Liver (tissue), 10 donors: ENCODE measurements at places on chromosomes 3 and 15. TPM values are rescaled to one million over a fixed set of nuclear protein-coding genes. Genes with fewer than 3 reads are reported as not detected.

- no peaks in the 10 kb centered on the region for H3K36me3 ChIP-seq
- H3K4me3 ChIP-seq: no peak overlapping the region
- no peaks in the 10 kb centered on the region for H3K4me1 ChIP-seq
- no peak overlapping the region for H3K27ac ChIP-seq
Measured at GRCh38 chr15:67776600-67776999, 48.7 kb upstream of the SKOR1 start.

- no peak overlapping the region for H3K4me3 ChIP-seq
- H3K27ac ChIP-seq: no peak overlapping the region
- DNase-seq: no peak
- H3K27me3 ChIP-seq: no peaks in the 10 kb centered on the region
- H3K36me3 ChIP-seq: no peaks in the 10 kb centered on the region
- no peaks in the 10 kb centered on the region for H3K4me1 ChIP-seq
Measured at GRCh38 chr3:156170571-156170970, 50.2 kb downstream of the KCNAB1 start.

DNA sequence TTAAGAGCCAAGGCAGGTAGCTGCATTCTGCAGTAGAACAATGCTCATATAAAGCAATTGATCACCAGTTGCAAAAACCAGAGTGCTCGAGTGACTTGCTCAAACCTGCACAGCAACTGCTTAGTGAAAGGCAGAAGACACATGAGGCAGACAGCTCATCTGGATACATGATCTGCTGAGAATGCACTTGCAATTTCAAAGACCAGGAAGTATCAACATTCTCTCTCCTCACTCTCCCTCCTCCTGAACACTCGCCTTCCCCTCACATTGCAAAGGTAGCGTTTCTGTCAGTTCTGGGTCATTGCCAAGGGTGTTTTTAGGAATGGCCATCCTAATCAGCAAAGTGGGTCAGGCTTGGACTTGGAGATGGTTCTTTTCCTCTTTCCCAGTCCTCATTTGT lies 61.0 kb downstream of the BFSP2 start:
- no peaks in the 10 kb centered on the region for H3K4me1 ChIP-seq
- no peak for DNase-seq
- no peak overlapping the region for H3K27ac ChIP-seq
- H3K4me3 ChIP-seq: no peak overlapping the region
- H3K27me3 ChIP-seq: no peaks in the 10 kb centered on the region
- H3K36me3 ChIP-seq: no peaks in the 10 kb centered on the region

DNA sequence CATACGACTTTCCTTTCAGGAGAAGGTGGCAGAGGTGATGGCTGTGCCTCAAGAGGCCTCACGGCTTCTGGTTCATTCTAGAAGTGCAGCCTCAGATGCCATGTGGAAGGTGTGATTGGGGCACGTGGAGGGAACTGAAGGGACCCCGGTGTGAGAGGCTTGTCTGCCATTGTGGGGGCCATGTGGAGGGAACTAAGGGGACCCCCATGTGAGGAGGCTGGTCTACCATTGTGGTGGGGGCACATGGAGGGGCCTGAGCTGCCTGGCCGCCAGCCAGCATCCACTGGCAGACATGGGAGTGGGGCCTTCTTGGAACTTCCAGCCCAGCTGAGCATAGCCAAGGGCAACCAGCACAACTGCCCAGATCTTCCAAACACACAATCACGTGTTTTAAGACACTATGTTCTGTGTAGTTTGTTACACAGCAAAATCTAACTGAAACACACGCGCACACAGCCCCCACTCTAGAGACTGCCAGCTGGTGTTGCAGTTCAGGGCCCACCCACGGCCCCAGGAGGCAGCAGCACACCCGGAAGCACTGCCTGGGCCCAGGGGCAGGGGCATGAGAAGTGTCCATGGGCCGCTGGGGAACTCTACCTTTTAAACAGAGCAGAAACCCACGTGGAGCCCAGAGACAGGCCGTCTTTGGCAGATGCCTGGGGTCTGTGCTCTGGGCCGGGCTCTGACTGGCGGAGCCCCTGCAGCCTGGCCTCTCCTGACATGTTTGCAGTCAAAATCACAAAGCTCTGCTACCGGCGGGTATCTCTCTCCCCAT lies 66.8 kb downstream of the IQSEC1 start:
- H3K4me3 ChIP-seq: no peak overlapping the region
- H3K27ac ChIP-seq: no peak overlapping the region
- DNase-seq: no peak
- no peaks in the 10 kb centered on the region for H3K36me3 ChIP-seq
- H3K27me3 ChIP-seq: no peaks in the 10 kb centered on the region

DNA sequence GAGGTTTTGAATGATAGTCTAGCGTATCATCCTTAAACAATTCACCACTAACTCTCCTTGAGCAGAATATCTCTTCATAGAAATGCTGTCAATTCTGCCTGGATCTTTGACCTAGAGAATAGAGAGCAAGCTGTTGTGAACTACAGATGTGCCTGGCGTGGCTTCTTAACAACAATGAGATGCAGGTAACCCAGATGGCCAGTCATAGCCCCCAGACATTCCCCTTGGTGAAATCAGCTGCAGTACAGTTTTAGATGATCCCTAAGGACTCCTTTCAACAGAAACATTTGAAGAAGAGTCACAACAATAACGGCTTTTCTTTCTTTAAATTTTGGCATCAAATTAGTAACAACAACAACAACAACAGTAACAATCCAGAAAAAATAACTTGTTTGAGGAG lies 1041.3 kb downstream of the ROBO1 start:
- H3K27me3 ChIP-seq: no peaks in the 10 kb centered on the region
- no peak for DNase-seq
- H3K27ac ChIP-seq: no peak overlapping the region
- H3K4me3 ChIP-seq: no peak overlapping the region
- H3K4me1 ChIP-seq: no peaks in the 10 kb centered on the region

DNA sequence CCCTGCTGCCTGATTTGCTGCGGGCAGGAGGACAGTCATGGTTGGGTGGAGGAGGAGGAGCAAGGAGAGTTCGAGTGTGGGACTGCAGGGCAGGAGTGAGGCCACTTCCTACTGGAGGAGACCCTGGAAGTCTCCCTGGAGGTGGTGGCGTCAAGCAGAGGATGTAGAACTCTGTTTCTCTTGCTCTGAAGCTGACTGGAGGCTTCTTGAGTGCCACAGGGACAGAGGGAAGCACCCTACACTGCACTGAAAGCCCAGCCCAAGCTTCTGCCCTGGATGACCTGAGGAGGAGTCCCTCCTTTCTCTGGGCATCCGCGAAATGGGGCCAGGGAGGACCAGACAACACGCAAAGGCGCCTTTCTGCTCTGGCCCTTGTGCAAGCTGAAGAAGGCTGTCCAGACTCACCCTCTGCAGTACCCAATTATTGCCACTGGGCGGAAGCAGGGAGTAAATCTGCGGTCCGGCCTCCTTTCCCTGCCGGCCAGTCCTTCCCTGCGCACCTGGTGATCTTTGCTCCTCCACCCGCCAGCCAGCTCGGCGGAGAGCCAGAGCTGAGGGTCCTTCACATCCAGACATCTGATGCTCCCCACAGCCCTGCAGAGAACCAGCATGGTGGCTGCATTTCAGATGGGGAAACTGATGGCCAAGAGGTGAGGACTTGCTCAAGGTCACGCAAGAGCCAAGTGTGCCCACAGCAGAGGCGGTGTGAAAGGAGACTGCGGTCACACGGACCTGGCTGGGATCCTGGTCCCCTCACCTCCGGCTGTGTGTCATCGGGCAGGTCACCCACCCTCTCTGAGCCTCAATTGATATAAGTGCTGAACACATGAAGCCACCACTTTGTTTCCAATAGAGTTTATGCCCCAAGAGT lies 207.1 kb downstream of the TBC1D2B start:
- H3K27me3 ChIP-seq: no peaks in the 10 kb centered on the region
- H3K36me3 ChIP-seq: no peaks in the 10 kb centered on the region
- H3K27ac ChIP-seq: no peak overlapping the region
- no peak overlapping the region for H3K4me3 ChIP-seq

- H3K4me3 ChIP-seq: no peak overlapping the region
- H3K4me1 ChIP-seq: no peaks in the 10 kb centered on the region
- no peak for DNase-seq
Measured at GRCh38 chr3:44960387-44961026, 15.5 kb downstream of the ZDHHC3 start.

DNA sequence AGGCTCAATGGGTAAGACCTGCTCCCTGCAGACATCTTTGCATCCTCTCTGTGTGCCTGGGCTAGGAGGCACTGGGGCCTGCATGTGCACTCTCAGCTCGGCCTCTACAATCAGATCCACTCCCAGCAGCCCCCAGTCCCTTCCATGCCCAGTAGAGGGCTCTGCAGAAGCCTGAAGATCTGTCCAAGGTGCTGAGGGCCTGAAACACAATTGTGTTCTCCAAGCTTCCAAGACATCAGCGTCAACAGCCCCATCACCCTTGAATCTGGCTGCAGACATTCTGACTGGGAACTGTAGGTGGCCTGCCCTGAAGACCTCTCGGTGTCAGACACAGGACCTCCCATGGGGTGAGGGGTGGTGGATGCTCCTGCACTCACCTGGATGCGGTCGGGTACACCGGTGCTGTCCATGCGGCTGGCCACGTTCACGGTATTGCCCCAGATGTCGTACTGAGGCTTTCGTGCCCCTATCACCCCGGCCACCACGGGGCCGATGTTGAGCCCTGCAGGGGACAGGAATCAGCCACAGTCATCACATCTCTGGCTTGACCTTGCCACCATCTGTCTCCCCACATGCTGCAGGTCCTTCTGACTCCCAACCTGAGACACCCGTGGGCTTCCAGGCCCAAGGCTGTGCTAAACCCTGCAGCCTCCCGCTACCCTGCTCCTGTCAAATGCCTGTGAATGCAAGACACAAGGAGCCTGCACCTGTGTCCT lies 84.7 kb downstream of the SEC22A start:
- peak; percentile 44 for DNase-seq
- H3K27me3 ChIP-seq: no peaks in the 10 kb centered on the region
- H3K36me3 ChIP-seq: no peaks in the 10 kb centered on the region
- no peak overlapping the region for H3K27ac ChIP-seq
- no peak overlapping the region for H3K4me3 ChIP-seq
- no peaks in the 10 kb centered on the region for H3K4me1 ChIP-seq

DNA sequence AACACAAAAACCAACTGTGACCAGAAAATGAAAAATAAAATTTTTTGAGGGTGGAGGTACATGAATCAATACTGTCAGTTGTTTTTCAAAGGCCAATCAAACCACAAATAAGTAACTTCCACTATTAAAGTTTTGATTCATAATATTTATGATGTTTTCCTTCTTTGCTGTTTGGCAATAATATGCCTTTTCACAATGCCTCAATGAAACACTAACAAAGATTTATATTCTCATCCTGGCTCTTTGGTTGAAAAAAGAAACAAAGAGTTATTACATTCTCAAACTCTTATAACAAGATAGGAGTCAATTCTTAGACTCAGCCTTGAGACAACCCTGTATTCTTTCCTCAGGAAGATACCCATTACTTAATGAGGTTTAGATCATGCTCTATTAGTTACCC lies 63.1 kb downstream of the C3orf70 start:
- DNase-seq: no peak
- no peaks in the 10 kb centered on the region for H3K27me3 ChIP-seq
- H3K4me1 ChIP-seq: no peaks in the 10 kb centered on the region
- no peak overlapping the region for H3K4me3 ChIP-seq
- H3K27ac ChIP-seq: no peak overlapping the region
- no peaks in the 10 kb centered on the region for H3K36me3 ChIP-seq

DNA sequence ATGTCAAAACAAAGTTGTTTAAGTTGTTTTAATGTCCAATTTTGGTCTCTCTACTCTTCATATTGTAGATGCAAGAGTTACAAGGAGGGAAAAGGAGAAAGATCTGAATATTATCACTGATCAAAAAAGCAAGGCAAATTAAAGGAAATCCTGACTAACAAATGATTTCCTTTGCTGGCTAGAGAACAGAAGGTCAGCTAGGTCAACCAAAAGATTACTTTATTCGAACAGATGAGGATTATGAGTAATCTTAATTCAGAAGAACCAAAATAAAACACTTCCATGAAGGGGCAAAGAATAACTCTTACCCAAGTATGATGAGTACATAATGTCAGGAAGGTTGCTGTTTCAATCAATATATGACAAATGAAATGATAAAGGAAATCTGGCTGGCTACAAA lies 33.8 kb downstream of the CPNE4 start:
- no peak overlapping the region for H3K27ac ChIP-seq
- no peaks in the 10 kb centered on the region for H3K4me1 ChIP-seq
- H3K4me3 ChIP-seq: no peak overlapping the region

DNA sequence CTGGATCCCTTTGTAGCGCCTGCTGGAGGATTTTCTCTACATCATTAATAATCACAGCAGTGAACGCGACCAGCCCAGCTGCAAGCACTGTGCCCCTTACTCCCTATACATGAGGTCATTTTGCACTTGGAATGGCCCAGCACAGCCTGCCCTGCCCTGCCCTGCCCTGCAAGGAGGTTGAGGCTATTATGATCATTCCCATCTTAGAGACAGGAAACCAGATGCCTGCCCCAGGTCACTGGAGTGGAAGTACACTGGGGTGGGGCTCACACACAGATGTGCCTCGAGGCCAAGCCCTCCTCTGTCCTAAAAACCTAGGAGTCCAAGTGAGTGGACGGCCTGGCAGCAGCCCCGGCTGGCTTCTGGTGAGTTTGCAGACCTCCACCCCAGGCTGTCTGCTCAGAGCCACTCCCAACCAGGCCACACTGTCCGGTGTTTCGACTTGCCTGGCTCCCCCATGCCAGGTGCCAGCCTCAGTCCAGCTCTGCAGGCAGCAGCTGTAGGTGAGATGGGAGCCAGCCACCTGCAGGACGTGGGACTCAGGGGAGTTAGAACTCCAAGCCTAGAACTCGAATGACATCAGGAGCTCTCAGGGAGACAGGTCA lies 30.4 kb upstream of the SEC61A1 start:
- H3K27me3 ChIP-seq: no peaks in the 10 kb centered on the region
- no peak overlapping the region for H3K27ac ChIP-seq
- H3K36me3 ChIP-seq: no peaks in the 10 kb centered on the region
- H3K4me3 ChIP-seq: no peak overlapping the region
- H3K4me1 ChIP-seq: no peaks in the 10 kb centered on the region

GRCh38 chr3:42164656-42165055 lies 73.5 kb downstream of the TRAK1 start:
- H3K36me3 ChIP-seq: no peaks in the 10 kb centered on the region
- DNase-seq: no peak
- no peaks in the 10 kb centered on the region for H3K27me3 ChIP-seq
- peaks cover 5% of the 10 kb centered on the region for H3K4me1 ChIP-seq

DNA sequence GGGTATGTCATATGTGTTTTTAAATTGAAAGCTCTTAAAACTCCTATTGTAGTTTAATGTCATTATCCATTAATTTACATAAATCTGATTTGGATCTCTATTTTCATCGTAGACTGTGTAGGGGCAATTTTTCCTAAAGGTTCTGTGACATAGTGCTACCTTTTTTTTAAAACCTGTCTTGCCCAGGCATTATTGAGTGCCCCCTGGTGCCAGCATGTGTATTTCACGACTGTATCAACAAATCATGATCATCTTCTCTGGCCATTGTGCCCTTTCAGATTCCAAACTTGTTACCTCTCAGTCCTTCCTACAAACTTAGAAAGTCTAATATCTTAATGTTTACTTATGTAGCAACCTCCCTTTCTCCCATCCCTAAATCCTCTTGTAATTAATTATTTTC lies 97.2 kb upstream of the FLNB start:
- H3K27ac ChIP-seq: no peak overlapping the region
- DNase-seq: no peak
- no peaks in the 10 kb centered on the region for H3K4me1 ChIP-seq
- no peak overlapping the region for H3K4me3 ChIP-seq
- H3K27me3 ChIP-seq: no peaks in the 10 kb centered on the region

The PIERCE2 gene
- total RNA-seq: 0.23 TPM

The OXSM gene
- total RNA-seq: 8.6 TPM

The BOC gene
- total RNA-seq: 1.5 TPM

The ACY1 gene
- 69.5 TPM for total RNA-seq

The ZNF860 gene
- total RNA-seq: 0.42 TPM
